ENCODE measurements at places on chromosomes 11 and 22.

DNA sequence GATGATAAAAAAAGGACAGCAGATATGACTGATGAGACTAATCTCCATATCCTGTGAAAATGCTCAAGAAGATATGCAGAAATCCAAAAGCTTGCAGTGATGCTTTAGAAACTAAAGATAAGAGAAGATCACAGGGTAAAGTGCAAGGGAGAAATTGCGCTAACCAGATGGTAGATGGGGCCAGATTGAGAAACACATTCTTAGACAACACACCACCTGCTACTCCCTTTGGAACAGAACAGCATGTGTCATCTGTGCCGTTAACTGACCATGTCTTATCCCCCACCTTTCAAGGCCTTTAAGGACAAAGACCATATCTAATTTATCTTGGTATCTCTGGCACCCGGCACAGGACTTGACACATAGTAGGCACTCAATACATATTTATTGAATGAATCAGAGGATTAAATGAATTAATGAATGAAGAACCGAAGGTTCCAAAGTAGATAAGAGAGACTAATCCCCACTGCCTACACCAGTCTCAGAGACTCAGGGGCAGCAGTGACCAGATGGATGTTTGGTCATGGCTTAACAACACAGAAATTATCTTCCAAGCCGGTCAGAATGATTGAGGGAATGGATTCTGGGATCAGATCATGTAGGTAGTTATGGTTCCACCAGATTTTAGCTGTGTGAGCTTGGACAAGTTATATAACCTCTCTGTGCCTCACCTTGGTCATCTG, 12.3 kb upstream of the P2RY2 start:
- no peak for DNase-seq

DNA sequence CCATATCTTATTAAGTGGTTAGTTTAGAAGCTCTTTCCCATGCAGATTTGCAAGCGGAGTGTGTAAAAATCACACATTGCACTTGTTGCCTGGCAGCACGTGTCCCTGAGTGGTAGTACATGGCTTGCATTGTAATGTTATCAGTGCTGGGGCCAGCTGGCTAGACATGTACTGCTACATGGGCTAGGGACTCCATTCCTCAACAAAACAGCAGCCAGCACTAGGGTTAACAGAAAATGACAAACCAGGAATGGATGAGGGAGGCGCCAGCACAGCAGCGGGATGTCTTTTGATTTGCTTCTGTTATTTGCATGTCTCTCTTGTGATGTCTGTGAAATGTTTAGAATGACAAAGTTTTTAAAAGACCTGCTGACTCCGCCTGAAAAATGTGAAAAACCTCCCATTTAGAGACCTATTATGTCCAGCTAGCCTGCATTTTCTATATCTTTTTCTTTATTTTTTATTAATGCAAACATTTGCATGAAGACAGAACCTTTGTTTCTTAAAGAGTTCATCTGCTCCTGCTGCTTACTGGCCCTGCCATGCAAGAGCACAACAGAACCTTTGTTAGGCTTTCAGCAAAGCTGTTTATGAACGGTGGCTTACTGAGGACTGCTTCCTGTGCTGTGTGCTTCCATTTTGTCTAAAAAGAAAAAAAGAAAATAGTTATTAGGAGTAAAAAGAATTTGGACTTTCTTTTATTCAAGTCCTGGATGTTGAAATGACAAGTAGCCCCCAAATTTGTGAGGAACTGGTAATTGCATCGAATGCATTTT, 40.7 kb downstream of the CSTPP1 start:
- DNase-seq: peak; percentile 72

- peak; percentile 85 for DNase-seq
Observed at GRCh38 chr22:24175160-24175808, 6.0 kb upstream of the SUSD2 start.

- DNase-seq: no peak
Observed at GRCh38 chr11:132821499-132821898, 710.8 kb downstream of the OPCML start.

DNA sequence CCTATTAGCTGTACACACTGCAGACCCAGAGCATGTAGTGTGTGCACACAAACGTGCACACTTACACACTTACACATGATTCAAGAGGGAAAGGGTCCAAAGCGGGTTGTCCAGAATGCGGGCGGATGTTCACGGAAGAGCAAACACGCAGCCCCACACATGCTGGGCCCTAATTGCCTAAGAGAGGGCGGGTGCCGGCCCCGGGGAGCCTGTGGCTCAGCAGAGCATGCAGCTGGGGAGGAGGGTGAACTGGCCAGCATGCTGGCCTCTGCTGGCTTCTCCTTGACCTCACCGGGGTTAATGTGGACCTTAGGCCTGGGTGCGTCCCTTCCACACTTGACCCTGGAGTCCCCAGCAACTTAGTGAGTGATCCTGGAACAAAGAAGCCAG, 816.3 kb downstream of the BRD1 start:
- no peak for DNase-seq

DNA sequence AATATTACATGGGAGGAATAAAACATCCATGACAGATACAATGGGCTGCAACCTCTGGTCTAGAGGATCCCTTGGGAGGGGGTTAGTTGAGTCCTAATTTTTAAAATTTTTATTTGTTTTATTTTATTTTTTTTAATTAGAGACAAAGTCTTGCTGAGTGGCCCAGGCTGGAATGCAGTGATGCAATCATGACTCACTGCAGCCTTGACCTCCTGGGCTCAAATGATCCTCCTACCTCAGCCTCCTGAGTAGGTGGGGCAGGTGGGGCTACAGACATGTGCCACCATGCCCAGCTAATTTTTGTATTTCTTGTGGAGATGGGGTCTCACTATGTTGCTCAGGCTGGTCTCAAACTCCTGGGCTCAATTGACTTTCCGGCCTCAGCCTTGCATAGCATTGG, 43.1 kb downstream of the FDX1 start:
- no peak for DNase-seq

DNA sequence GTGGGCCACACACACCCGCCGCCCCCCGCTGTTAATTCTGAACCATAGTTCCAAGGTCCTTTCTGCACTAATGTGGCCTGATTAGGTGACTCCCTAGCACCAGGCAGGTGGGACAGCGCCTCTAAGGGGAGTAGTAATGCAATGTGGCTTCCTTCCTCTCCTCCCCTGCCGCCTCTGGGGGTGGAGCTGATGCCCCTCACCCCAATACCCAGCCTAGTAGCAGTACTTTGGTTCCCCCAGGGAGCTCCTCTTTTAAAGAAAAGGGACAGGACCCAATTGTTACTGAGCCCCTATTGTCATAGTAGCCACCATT, 14.4 kb downstream of the RTN4RL2 start:
- no peak for DNase-seq

- no peak for DNase-seq
Observed at GRCh38 chr22:35460688-35461087, 60.7 kb downstream of the MCM5 start.

DNA sequence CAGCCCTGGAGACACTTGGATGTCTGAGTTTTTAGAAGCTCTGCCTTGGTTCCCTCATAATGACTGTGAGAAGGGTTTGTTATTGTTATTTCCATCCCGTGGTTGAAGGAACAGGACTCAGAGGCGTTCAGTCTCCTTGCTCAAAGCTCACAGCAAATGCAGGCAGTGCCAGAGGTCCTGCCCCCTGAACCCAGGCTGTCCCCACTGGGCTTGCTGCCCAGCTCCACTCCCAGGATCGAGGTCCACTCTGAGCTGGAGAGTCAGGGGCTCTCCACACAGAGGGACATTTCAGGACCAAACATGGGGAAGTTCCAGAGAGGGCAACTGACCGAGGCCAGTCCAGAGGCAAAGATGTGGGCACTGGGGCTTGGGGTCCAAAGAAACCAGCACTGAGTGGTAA, 14.8 kb downstream of the FGF4 start:
- DNase-seq: no peak

DNA sequence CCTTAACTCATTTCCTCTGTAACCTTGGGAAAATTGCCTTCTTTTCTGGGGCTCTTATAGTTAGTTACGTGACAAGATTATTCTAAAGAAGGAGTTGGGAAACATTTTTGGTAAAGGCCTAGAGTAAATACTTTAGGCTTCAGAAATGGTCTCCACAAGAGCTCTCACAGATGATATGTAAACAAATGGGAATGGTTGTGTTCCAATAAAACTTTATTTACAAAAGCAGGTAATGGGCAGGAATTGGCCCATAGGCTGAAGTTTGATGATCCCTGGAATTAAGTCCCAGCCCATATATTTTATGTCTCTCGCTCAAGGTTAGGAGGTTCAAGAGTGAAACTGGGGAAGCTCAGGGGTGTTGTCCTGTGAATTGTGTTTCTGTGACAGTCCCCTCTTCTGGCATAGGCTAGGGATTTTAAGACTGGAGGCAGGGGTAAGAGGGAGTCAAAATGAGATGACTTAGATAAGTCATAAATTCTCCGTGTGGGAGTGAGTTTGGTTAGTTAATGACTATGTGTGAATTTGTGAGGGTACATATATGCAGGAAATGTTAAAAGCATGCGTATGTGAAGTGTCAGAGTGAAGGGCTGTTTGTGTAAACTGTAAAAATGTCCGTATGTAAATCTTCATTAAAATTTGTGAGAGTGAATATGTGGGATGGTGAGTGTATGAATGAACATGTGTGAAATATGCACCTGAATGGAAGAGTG, 7.4 kb upstream of the OR52B4 start:
- no peak for DNase-seq

DNA sequence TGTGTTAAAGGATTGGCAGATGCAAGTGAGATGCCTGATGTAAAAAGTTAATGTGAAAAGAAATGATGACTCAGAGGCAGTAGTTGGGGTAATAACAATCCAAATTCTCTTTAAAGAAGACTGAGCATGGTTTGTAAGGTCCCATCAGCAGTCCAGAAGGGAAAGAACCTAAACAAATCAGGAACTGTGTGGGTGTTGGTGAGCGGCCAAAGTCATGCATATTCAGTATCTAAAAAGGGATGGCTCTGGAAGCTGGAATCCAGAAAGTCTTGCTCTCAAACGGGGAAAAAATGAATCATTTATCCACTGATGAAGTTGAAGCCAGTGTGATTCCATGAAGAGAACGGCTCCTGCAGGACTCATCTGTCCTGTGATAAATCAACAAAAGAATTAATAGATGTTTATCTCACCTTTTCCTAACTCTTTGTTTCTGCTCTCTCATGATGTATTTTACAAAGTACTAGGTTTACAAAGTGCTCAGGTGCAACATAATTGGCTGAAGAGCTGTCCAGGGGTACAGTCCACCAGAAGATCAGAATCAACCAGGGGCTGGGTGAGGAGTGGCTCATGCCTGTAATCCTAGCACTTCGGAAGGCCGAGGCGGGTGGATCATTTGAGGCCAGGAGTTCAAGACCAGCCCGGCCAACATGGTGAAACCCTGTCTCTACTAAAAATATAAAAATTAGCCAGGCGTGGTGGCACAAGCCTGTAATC, 20.5 kb upstream of the SORL1-AS1 start:
- no peak for DNase-seq

- no peak for DNase-seq
Observed at GRCh38 chr11:109815500-109816150, 277.6 kb upstream of the ZC3H12C start.

DNA sequence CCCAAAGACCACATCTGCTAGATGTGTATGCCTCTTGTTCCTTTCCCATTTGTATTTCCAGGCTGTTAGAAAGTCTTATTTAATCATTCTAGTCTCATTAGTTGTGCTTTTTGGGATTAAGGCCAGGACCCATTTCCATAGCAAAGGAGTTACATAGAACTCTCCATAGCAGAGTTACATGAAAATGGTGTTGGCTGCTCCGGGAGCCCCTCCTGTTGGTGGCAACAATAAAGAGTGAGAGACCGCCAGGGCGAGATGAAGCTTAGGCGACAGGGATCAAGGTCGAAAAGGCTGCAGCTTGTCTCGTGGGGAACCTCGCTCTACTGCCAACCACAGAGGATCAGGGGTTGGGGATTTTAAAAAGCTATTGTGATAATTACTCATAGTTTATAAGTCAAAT, 58.3 kb downstream of the GRIK4 start:
- no peak for DNase-seq

- DNase-seq: no peak
Observed at GRCh38 chr11:71467164-71467563, 14.2 kb downstream of the NADSYN1 start.

- no peak for DNase-seq
Observed at GRCh38 chr11:110455718-110456117, 26.0 kb downstream of the FDX1 start.

DNA sequence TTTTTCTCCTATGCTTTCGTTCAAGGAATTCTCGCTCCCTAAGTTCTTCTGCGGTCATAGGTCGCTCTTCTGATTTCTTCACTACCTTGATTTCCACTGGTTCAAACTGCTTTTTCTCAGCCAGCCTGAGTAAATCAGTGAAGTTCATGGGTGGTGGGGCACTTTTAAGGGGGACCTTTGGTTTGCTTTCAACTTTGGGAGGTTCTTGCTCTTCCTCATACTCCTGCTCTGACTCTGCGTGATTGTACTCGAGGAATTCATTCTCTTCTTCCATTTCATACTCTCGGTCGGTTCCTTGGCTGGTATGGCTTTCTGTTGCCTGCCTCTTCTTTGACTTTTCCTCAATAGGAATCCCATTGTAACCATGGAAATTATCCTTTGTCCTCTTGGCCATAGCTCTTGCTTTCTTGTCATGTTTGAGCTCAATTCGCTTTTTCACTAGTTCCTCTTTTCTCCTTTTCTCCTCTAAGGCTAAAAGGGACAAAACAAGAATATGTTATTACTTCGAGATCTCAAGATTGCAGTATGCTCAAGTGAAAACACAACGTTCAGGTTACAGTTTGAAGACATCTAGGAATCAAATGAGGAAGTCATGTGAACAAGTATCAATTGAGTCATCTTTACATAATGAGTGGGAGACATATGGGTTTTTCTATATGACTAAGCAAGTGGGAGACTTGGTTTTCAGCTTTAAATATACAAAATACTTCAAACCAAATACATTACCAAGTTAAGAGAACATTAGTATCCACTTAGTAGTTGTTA, 16.2 kb downstream of the MISFA start:
- DNase-seq: no peak

- DNase-seq: no peak
Observed at GRCh38 chr11:69301455-69302401, 7.8 kb downstream of the MYEOV start.

- peak; percentile 65 for DNase-seq
Observed at GRCh38 chr22:50209893-50210292, 9.1 kb downstream of the SELENOO start.

DNA sequence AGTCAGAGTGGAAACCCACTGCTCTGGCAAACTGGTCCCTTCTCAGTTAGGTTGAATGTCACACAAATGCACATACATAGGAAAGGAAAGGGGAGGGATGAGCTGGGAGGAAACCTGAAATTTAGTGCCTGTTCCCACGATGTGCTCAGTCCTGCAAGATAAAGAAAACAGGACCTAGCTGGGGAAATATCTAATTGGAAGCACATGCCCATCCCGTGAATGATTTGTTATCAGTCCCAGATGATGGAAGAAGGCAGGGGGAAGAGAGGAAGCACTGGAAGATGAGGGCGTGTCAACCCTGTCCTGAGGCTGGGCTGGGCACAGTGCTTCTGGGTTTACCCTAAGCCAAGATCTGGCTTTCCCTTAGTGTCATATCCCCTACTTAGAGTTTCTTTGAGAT, 173.9 kb downstream of the NAV2 start:
- no peak for DNase-seq

Data from neural progenitor cell (in vitro differentiated cells).